ENCODE measurements at places on chromosomes 5 and 9.

GRCh38 chr9:15160673-15161072 is 146.3 kb downstream of the TTC39B start:
- no peak for DNase-seq

DNA sequence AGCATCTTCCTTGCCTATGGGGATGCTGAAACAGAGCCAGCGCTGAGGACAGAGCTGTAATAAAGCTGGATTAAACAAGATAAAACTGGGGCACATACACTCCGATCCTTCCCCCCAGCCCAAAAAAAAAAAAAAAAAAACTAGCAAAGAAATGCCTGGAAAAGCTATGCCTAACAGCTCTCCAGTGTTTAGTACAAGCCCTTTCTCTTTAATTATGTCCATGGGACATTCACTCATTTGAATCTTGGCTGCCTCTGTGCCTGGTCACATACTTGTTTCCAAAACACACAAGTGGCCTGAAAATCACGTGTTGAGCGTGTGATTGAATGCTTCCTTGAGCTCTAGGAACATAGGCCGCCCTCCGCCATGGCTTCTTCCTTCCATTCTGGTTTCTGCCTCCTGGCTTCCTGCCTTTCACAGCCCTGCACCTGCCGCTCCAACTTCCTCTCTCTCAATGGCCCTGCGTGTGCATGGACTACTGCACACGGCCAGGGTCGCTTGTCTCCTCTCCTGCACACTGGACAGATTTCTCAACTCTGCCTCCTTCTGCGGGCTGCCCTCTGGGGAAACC is 111.0 kb upstream of the RETREG1 start:
- DNase-seq: no peak

DNA sequence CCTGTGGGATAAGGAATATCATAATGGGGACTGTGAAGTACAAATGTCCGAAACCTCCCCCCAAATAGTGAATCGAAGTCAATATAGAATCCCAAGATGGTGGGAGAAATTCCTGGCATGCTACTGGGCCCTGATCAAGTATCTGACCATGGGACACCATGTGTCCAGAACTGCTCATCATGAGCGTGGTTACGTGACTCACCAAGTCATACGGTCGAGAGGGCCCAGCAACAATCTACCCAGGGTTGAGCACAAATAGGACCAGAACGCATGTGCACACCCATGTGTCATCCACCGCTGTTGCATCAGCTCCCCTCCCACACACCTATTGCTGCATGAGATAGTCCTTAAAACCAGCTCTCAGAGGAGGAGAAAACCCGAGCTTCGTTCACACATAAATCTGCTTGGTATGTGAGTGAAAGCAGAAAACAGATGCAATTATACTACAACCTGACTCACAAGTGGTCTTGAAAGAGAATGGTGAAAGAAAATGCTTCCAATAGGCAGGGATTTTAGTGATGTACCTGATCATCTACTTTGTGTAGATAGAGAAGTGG is 353.2 kb downstream of the CWC27 start:
- DNase-seq: no peak

- no peak for DNase-seq
Measured at GRCh38 chr9:136397643-136398042, 2.3 kb downstream of the SNAPC4 start.

All from stimulated activated CD4-positive, alpha-beta T cell treated with anti-CD3 and anti-CD28 coated beads, Interleukin-12 subunit alpha, Interleukin-12 subunit beta, amount 100 ng/mL, for 4 hours (primary cell).